ENCODE measurements at places on chromosomes 12 and 14.
A peak's percentile ranks its signal among the peaks of the same experiment; 100 is the strongest.

DNA sequence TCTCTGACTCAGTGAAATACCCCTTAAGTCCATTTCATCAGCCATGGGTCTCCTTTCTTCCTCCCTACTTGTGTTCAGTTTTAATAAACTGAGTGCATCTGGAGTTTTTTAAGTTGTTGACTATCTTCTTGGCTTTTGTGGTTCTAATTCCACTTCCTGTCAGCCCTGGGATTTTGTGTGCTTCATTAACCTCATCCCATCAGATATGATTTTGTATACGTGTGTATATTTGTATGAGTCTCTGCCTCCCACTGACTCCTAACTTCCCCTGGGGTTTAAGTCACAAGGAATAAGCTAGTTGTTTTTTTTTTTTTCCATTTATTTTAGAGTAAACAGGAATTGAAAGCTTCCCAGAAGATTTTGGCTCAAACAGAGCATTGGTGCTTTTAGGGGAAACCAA lies 62.7 kb downstream of the TTLL5 start:
- no peak for DNase-seq

DNA sequence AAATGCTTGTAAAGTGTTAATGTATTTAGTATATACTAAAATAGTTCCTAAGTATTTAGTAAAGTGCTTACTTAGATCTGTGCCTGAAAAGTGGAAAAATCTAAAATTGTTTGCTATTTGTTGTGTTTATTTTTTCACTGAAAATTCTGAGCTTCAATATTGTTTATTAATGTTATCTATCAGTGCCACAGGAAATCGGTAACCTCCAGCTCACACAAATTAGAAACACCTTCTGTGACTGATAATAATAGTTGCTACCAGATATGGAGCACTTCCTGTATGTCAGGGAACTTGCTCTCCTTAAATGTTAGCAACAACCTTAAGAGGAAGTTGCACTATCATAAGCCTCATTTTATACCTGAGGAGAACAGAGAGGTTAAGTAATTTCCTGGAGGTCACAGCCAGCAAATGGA lies 723 bp upstream of the LRP10 start:
- DNase-seq = no peak

- DNase-seq = no peak
Measured at GRCh38 chr12:7678744-7679143, 13.0 kb upstream of the APOBEC1 start.

GRCh38 chr12:53082637-53083175 lies 3.5 kb upstream of the SPRYD3 start:
- no peak for DNase-seq

DNA sequence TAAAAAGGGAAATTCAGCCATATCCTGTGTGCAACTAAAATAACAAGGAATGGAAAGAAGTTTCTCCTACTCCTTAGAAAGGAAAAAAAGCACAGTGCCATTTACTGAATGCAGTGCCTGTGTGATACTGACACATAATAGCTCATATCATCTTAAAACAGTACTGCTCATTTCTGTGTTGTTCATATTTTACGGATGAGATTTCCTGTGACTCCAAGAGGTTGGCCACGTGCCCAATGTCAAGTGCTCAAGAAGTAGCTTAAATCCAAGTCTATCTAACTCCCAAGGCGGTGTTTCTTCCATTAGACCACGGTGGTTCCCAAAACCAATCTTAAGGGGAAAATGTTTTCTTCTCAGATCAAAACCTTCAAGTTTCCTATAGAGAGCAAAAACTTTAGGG lies 20.0 kb downstream of the MAP3K9 start:
- DNase-seq = no peak

DNA sequence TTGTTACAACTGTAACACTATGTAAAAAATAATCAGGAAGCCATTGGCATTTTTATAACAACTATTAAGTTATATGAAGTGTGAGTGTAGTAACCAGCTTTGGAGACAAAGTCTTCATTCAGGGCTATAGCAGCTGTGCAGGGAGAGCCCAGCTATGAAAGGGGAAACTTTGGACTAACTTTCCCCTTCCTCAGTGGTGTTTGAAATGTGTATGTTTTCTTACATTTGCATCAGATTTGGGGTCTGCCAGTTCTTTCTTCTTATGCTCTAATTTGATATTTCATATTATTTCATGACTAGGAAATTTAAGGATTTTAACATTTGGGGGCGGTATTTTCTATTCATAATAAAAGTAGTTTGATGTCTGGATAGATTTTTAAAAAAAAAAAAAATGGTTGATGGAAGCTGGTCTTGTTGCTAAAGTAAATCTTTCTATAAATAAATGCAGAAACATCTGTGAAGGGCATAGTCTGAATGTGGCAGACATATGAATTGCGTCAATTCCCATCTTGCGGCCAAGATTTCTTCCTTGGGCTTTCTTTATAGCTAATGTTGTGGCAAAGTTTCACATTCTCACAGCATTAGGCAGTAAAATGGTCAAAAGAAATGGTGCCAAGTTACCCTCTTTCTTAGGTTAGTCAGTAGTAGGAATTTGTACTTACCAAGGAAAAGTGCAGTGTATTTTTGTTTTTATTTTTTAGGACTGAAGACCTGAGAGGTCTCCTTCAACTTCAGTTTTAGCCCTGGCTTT lies 35.6 kb downstream of the RASSF8 start:
- no peak for DNase-seq

DNA sequence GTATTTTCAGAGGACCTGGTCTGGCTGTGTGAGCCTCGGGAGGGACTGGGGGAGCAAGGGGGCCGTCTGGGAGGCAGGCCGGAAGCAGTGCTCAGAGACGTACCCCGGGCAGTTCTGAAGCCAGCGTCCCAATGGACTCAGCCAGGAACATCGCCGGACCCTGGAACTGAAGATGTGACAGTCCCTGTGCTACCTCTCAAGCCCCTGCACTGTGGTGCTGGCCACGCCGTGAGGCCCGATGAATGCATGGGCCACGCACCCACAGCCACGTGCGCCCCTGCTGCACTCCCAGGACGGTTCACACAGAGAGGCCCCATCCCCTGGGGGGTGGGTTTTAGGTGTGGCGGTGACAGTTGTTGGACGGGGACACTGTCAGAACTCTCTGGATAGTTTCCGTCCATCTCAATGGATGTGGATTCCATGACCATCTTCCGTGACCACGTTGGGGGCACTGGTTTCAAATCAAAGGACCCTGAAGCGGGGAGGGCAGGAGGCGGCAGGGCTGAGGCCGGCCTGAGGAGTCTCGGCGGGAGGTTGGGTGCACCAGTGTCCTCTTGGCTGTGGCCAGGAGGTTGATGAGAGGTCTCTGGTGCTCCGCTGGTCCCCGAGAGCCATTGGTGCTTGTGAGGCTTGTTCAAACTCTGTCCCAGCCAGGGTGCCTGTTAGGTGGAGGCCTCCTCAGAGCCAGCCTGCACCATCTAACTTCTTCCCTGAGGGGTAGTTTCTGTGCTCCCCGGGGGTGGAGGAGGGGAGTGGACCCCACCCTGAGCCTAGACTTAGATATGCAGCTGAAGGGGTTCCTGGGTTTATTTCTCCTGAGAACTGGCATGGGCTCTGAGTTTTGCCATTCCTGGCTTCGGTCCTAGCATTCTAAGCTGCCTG lies 36.3 kb upstream of the TSPAN9 start:
- no peak for DNase-seq

GRCh38 chr12:119378903-119379302 lies 44.4 kb downstream of the CCDC60 start:
- DNase-seq = no peak

- DNase-seq = no peak
Measured at GRCh38 chr12:80648881-80649280, 58.6 kb upstream of the MYF6 start.

DNA sequence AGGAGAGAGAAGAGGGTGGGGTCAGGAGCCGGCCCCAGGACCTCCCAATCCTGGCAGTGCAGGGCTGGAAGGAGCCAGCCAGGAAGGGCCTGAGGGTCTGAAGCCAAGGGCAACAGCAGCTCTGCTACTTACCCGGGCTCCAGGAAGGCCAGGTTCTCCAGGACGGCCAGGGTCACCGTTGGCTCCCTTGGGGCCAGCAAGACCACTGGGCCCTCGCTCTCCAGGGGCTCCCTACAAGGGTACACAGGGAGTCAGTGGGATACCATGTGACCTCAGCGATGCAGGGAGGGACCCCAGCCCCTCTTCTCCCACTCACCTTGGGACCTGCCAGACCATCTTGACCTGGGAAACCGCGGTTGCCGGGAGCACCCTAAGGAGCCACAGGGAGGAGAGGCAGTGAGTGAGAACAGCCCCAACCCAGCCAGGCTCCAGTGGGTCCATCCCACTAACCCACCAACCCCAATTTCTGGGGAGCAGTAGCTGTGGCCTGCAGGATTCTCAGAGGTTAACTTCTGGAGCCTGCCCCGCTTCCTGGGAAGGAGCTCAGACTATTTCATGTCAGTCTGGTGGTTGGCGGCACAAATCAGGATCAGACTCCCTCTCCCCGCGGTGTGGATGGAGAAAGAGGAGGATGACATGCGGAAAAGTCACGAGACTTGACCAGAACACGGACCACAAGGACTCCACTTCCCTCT lies 18.5 kb downstream of the COL2A1 start:
- no peak for DNase-seq

- DNase-seq = no peak
Measured at GRCh38 chr14:52402812-52403526, 88.9 kb downstream of the PTGER2 start.

DNA sequence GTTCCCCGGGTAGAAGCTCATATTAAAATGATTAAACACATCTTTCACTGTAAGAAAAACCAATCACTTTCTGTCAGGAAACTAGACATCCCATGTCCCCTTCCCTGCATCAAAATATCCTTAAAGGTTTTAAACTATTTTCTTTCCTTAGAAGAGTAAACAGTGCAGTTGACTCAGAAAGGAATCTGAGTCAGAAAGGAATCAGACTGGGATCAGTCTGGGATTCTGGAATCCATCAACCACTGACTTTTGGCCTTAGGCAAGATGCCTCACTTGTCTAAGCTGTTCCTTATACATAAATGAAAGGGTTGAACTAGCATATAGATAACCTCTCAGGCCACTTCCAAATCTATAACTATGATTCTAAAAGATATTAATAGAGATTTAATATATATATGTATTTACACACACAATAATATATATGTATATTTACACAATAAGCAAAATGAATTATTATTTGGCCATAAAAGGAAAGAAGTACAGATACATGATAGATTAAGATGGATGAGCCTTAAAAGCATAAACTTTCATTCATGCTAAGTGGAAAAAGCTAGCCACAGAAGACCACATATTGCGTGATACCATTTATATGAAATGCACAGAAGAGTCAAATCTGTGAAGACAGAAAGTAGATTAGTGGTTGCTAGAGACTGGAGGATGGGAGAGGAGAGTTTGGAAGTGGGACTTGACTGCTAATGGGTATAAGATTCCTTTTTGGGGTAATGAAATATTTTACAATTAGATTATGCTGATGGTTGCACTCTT lies 114.4 kb downstream of the SLC38A1 start:
- no peak for DNase-seq

GRCh38 chr12:57240066-57240921 lies 10.7 kb downstream of the STAC3 start:
- DNase-seq = peak; percentile 61

GRCh38 chr12:80419644-80420043 lies 24.4 kb upstream of the PTPRQ start:
- no peak for DNase-seq

DNA sequence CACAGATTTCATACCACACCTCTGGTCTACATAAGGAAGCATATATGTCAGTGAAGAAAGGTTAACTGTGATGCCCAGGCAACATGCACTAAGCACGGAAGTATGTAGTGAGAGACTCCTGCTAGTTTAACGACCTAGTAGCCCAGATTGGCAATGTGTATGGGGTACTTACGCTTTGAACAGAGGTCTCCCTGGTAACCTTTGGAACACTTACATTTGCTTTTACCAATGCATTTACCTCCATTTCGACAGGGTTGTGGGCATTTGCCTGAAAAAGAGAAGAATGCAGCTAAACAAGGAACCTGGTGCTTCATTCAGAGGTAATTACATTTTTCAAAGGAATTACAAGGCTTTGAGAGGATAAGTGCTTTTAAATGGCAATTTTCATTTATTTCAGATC lies 65.2 kb downstream of the WIF1 start:
- DNase-seq = no peak

DNA sequence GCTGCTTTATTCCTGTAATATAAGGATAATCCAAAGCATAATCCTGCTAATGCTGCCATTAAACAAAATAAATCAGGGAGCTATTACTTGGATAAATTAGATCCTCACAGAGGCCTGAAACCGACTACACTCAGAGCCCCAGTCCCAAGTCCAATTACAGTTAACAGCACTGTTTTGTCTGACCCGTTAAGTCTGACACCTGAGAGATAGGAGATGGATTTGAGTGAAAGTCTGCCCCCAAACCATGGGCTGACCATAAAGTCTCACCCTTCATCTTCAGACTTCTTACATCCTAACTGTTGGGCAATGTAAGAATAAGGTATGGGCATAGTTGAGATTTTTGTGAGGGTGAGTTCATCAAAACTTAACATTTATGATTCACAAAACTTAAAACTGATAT lies 181.7 kb downstream of the PLCZ1 start:
- no peak for DNase-seq

- no peak for DNase-seq
Measured at GRCh38 chr12:4064008-4064407, 190.8 kb upstream of the PARP11 start.

- DNase-seq = no peak
Measured at GRCh38 chr12:47038270-47038748, 41.1 kb upstream of the PCED1B start.

DNA sequence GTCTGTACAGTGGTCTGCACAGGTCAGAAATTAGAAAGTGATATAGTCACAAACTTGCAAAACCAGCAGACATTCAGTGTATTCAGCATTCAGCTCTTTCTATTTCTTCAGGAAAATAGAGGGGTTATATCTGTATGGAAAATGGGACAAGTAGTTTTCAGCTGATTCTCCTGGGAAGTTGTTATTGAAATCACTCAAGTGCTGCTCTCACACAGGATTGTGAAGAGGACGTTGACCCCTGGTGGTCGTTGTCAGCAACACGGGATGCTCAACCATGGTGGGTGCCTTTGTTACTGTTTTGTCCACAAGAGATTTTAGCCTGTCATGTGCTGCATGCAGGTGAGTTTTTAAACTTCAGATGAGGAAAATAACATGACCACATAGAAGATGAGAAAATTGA lies 981.8 kb downstream of the TMEM121 start:
- DNase-seq = no peak

GRCh38 chr12:56387152-56387736 lies 24.6 kb upstream of the APOF start:
- DNase-seq = no peak

DNA sequence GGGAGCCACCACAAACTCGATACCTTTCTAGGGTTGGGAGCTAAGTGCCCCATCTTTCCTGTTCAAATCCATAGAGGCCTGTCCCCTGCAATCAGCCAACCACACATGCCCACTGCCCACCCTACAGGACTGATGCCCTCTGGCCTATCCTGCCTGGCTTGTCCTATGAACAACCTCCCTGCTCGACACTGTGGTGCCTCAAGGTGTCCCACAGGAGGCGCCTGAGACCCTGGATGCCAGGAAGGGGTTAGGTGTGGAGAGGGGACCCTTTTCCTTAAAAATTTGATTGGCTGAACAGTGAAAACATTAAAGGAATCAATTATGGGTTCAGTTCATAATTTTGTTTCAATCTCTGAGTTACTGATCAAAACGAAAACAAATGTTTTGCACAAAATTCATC lies 97.3 kb upstream of the FZD10 start:
- no peak for DNase-seq

Data from caudate nucleus (tissue), 63 donors.